Activated CD4-positive, alpha-beta T cell treated with anti-CD3 and anti-CD28 coated beads, Interleukin-2, amount 50 U/mL, for 24 hours (primary cell): ENCODE measurements at places on chromosomes 5 and 9.

DNA sequence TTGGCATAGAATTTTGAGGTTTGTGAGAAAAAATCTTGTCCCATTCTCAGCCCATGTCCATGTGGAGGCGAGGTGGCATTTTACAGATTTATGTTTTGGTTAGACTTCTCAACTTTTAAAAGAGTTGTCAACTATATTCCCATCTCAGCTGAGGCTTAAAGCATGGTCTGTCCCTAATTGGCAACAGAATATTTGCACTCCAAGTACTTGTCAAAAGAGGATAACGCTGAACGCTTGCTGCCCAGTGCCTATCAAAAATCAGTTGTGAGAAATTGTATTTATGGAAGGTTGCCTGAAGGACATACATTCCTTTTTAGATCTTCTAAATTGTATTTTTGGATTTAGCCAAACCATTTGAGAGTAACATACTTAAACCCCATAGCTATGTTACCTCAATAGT lies 202.0 kb downstream of the SLF1 start:
- DNase-seq, result no peak

DNA sequence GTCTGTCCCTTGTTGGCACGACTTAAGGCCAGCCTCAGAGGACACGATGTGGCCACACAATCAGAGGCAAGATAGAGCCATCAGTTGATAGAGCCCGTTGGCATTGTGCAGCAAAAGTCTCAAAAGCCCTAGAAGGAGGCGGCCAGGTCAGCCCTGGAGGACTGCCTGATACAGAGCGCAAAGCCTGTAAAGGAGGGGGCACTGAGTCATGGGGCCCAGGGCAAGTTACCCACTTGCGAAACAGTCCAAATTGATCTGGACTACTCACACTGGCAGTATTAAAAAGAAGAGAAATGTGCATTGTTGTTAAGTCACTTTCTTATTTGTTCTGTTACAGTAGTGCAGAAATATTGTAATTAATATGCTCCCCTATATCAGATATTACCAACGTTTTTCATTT lies 51.5 kb downstream of the KLF9 start:
- no peak for DNase-seq

DNA sequence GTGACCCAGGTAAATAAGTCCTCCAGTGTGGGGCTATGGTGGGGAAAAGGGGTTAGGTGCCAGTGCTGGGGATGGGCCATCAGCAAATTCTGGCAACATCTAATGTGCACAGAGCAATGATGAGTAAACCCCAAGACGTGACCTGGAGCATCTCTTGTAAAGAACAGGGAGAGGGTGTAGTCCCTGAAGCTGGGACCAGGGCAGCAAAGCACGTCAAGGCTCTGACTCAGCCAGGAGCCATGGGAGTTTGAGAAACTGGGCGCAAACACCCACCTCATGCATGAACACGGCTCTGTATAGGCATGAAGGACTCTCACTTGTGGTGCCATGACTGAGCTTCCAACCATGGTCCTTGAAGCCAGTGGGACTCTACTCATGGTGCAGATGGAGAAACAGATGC lies 51.8 kb downstream of the DUSP1 start:
- no peak for DNase-seq

DNA sequence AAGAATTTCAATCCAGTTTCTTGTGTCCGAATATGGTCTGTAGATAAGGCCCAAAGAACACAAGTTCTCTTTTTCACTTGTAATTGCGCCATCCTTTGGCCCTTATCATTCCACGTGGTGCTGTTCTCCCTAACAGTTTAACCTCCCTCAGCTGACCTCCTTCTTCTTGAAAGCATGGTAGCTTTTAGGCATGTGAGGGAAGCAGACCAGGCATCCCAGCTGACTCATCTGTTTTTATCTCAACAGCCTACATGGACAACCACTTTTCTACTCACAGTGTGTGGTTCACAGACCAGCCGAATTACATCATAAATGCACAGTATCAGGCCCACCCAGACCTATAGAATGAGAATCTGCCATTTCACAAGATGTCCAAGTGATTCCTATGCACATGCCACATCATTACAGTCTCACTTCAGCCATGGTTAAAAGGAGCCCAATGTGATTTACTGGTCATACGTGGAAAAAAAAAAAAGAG lies 26.9 kb upstream of the PLIN2 start:
- no peak for DNase-seq

DNA sequence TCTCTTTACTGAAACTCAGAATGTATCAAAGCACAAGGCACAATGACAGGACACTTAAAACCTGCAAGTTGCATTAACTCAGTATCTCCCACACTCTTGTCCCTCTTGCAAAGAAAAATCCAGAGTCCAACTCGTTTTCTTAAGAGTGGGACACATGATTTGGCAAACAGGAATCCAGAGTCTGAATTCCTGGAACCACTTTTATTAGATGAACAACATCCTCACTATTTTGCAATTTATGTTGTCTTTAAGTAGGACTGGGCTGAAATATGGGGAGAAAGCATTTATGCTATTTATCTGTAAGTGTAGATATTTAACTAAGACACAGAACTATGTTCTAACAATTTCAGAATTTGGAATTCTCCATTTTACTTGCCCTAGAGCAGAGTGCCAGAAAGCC lies 69.1 kb downstream of the ABCA1 start:
- DNase-seq, result no peak

GRCh38 chr9:38708759-38709158 lies 11.2 kb downstream of the FAM240B start:
- no peak for DNase-seq

- DNase-seq, result no peak
These were observed 39.4 kb upstream of the MAP1B start for GRCh38 chr5:72067682-72068470.

GRCh38 chr9:69229367-69229766 lies 55.3 kb downstream of the TJP2 start:
- no peak for DNase-seq

GRCh38 chr5:57199866-57200265 lies 26.0 kb downstream of the GPBP1 start:
- DNase-seq, result no peak

DNA sequence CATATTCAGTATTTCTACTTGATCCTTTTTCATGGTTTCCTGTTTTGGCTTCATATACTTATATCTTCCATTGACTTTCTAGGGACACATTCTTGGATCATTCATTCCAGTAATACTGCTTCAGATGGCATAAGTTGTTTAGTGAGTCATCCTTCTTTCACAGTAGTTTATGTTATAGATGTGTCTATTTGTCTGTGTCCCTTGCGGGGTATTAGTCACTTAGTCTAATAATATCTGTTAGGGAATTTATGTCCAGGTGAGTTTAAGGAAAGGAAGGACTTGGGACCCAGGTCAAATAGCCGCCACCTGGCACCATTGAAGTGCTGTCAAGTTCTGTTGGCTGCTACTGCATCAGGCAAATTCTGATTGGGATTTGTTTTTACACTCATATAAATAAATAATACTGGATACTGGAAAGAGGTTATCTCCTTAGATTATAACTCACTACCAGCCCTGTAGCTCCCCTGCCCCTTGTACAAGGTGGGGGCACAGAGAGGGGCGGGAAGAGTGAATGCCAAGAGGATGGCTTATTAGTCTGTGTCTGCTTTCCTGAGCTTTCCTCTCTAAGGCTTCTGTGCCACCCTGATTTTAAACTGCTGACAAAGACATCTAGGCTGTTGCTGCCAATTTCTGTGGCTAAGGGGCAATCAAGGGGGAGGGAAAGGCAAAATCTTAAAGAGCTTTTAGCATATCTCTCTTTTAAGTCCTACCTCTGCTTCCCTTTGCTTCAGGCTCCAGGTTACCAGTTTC lies 64.9 kb downstream of the CDC42SE2 start:
- no peak for DNase-seq

GRCh38 chr9:110319781-110320492 lies 17.7 kb downstream of the TXNDC8 start:
- DNase-seq, result no peak

DNA sequence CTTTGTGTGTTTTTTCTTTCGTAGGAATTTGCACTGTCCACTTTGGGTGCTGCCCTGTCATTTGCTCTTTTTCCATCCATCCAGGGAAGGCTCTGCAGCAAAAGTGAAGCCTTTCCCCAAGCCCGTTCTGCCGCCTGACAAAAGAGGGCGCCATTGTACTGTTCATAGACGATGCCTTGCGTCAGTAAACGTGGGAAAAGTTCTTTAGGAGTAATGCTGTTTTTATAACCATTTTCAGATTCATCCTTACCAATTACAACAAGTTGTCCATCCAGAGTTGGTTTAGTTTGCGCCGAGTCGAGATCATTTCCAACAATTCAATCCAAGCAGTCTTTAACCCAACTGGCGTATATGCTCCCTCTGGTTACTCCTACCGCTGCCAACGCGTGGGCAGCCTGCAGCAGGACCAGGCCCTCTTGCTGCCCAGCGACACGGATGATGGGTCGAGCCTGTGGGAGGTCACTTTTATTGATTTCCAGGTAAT lies 34.3 kb upstream of the RPS23 start:
- no peak for DNase-seq

DNA sequence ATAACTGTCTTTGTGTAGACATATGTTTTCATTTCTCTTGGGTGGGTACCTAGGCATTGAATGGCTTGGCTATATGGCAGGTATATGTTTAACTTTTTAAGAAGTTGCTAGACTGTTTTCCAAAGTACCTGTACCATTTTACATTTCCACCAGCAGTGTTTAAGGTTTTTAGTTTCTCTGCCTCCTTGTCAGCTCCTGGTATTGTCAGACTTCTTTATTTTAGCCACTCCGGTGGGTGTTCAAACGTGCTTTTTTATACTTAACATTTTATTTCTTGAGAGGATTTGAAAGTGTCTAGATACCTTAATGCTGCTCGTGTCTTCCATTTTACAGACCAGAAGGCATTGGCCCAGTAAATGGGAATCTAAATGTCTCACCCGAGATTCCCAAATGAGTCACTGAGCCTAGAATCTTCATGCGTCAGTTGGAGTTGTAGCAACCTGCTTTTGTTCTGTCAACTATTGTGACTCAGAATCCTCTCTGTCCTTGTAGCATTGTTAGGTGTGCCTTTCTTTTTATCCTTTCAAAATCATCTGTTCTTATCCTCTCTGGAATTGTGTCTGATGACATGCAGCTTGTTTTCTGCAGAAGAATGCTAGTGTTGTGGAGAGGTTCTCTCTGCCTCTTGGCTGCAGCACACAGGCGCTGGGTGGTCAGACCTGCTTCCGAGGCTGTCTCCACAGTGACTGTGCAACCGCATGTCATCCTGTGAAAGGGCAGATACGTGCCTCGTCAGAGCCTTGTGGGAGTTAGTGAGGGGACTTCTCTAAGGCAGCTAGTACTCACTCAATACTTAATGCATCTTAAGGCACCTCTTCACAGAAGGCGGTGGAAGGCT lies 291.8 kb downstream of the AOPEP start:
- no peak for DNase-seq

- no peak for DNase-seq
These were observed 180.0 kb upstream of the DMAC1 start for GRCh38 chr9:7979611-7980010.

DNA sequence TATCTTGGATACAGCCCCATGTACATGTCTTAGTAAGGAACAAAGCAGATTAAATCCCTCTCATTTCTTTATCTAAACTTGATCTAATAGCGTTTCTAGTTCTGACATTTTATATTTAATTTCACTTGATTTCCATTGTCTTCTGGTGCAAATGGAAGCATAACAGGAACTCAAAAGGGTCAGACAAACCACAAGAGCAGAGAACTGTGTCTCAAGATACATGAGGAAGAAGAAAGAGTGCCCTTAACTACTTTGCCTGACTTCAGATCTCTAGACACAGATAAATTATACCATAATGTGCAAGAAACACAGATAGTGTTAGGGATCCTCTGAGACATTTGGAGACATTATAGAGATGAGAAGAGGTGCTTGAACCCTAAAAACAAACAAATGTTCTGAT lies 20.7 kb upstream of the STX17 start:
- no peak for DNase-seq

- DNase-seq, result no peak
These were observed 154.5 kb downstream of the YIPF5 start for GRCh38 chr5:144015961-144016360.

- DNase-seq, result no peak
These were observed 45.9 kb upstream of the CEMIP2 start for GRCh38 chr9:71814226-71814625.

- DNase-seq, result no peak
These were observed 7.5 kb downstream of the RPS6 start for GRCh38 chr9:19372567-19372966.

DNA sequence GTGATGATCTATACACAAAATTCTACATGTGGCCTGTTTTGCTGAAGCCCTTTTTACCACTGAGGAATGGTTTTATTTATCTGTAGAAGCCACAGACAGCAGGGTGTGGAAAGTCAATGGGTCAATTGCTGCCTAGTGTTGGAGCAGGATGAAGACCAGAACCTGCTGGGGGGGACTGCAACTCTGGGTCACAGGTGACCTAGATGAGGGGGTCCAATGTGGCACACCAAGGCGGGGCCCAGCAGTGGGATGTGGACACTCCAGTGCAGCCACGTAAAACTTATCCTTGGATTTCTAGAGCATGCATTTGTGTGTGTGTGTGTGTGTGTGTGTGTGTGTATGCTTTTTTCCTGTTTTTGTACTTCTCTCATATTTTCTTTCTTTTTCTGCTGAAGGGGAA lies 147.5 kb upstream of the PHYKPL start:
- DNase-seq, result no peak

GRCh38 chr9:108837530-108837929 lies 18.3 kb downstream of the ACTL7B start:
- DNase-seq, result no peak

GRCh38 chr5:150517272-150518152 lies 9.6 kb downstream of the NDST1 start:
- no peak for DNase-seq

DNA sequence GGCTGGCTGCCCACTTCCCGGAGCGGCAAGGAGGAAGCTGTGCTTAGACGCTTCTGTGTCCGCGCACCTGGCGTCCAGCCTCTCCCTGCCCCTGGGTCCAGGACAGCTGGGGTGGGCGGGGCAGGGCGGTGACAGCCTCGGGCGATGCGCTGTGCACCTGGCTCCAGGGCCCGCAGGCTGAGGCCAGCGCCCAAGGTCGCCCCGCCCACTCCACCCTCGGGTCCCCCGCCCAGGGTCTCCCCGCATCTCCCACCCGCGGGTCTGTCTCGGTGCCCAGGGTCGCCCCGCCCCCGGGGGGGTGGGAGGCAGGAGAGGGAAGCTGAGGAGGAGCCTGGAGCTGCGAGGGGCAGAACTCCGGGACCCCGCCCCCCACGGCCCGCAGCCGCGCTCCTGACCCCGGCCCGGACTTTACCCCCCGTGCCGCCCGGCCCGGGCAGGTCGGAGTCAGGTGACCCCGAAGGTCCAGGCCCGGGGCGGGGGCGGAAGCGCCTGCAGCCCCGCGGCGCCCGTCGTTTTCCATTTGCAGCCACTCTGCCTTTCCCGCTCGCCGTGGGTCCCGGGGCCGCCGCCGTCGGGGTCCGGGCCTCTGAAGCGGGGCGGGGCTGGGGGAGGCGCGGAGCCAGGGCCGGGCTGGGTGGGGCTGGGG lies at the start of gene ENTPD8:
Gene ENTPD8, minus strand, starts transcription at position 69 of the 646 bp plus-strand sequence. CDS start 3,072 bp downstream, outside the sequence.
- DNase-seq, result no peak

DNA sequence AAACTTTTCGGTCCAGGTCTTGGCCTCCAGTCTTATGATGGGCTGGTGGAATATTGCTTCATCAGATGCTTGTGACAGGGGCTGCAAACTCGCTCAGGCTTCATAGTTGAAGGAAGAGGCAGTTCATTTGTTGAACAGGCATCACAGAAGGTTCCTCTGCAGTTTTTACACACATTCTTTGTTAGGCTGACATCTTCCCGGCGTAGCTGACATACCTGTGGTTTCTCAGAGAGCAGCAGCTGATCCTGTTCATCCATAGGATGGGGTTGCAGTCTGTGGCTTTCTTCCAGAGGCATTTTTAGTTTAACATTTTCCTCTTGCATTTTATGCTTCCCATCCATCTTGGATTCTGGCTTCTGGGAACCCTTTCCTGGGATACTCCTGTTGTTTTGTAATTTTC lies 1255.2 kb downstream of the EFNA5 start:
- DNase-seq, result no peak
